ENCODE measurements at places on chromosomes 12 and 14.

DNA sequence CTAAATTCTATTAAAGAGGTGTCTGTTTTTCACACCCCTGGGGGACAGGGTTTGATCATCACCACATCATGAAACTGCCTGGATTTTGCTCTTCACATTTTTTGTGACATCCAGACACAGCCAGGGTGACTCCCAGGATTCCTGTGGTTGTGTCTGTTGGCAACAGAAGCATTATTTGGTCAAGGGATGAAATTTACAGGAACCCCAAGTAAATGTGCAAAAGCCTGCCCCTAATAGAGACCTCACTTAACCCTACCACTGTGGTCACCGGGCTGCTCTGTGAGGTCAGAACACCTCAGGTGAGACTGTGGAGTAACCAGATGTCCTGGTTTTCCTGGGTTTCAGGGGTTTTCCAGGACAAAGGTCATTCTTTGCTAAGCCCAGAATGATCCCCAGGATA is 103.8 kb downstream of the DAD1 start:
- no peak for DNase-seq

- DNase-seq, result no peak
These were observed 513.4 kb upstream of the FLRT2 start for GRCh38 chr14:85016496-85016895.

DNA sequence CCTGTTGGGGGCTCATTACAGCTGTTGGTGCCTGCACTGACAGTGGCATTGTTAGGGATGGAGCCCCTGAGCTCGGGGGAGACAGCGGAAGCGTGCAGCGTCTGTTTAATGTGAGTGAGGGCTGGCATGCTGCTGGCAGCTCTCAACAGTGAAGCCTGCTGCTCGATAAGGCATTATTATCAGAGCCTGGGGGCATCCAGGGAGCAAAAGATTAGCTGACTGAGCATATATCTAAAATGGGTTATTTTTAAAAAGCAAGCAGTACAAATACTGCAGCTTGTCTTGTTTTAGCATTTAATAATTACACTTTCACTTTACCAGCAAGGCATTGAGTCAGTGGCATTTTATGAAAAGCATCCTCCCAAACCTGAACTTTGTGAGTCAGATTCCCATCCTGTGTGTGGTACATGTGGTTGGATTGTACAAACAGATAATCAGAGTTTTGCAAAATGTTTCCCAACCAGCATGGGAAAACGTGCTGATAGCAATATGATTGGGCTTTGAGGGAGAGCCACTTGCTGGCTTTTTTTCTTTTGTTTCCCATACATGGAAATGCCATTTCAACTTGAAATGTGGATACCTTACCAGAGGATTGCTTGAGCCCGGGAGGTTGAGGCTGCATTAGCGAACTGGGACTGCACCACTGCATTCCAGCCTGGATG is 150.8 kb downstream of the PRKCH start:
- DNase-seq, result peak; percentile 77

DNA sequence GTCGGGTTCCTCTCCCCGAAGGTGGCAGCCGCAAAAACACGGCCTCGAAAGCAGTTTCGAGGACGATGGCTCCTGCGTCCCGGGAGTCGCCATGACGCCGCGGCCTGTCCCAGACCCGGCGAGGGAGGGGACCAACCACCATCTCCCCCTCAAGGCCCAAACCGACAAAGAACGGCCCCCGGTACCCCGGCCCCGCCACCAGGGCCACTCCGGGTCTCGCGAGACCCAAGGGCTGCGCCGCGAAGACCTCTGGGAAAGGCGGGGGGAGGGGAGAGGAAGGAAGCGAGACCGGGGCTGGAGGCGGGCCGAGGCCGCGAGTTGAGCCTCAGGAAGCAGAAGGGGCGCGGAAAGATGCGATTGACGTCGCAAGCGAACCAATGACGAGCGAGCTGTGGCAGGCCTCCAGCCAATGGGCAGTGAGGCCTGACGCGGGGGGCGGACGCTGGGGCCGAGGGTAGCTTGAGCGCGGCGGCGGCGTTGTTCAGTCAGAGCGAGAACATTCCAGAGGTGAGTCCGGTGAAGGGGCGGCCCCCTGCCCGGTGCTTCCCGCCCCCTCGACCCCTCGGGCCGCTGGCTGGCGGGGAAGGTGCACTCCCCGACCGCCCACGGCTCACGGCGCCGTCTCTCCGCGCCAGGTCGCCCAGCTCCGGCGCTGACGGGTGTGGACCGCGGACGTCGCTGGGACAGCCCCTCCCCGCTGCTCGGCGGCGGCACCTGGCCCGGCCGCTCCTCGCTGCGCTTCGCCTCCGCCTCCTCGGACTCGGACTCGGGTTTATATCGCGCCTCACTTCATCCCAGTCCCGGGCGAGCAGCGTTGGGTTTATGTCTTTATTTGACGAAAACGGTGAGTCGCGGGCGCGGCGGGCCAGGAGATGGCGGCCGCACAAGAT is at the start of gene EIF5:
Gene EIF5 (plus strand): TSS at position 484 of the 890 bp plus-strand sequence. CDS start 1,624 bp downstream, outside the sequence.
- DNase-seq, result peak; percentile 99

- no peak for DNase-seq
These were observed 250.1 kb upstream of the PRKD1 start for GRCh38 chr14:30177781-30178180.

- DNase-seq, result no peak
These were observed 13.8 kb downstream of the NFKBIA start for GRCh38 chr14:35390577-35391387.

- no peak for DNase-seq
These were observed 106.0 kb downstream of the FAR2 start for GRCh38 chr12:29255042-29255441.

- no peak for DNase-seq
These were observed 52.7 kb downstream of the CCDC85C start for GRCh38 chr14:99551034-99551922.

DNA sequence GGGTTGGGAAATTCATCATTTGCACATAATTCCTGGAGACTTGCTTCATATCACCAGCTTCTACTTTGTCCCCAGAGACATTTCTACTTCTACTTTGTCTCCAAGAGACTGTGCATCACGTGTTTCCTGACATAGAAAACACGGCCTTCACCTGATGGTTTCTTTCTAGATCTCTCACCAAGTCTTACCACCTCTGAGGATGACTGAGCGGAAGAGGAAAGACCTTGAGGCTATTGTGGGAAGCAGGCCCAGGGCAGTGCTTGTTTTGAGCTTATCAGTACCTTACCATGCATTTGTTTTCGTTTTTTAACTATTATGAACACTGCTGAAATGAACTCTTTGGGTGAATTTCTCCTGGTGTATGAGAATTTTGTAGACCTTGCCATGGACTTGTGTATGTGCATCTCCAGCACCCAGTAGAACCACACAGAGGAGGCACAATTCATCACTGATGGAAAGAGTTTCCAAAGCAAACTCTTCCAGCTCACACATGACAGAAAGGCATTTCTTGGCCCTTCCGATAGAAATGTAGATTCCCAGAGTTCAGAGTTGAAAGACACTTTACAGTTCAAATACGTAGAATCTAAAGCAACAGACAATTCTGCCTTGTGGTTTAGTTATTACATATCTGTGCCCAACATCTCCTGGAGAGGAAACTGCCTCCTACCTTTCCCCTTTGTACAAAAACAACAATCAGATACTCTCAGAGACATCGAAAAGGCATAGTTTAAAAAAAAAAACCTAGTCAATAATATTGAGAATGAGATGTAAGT is 434.7 kb downstream of the FUT8 start:
- peak; percentile 83 for DNase-seq
